ENCODE measurements at places on chromosomes 2 and 18. TPM values are rescaled to one million over a fixed set of nuclear protein-coding genes. Genes with fewer than 3 reads are reported as not detected.

PCARE gene
- total RNA-seq = not detected

DNA sequence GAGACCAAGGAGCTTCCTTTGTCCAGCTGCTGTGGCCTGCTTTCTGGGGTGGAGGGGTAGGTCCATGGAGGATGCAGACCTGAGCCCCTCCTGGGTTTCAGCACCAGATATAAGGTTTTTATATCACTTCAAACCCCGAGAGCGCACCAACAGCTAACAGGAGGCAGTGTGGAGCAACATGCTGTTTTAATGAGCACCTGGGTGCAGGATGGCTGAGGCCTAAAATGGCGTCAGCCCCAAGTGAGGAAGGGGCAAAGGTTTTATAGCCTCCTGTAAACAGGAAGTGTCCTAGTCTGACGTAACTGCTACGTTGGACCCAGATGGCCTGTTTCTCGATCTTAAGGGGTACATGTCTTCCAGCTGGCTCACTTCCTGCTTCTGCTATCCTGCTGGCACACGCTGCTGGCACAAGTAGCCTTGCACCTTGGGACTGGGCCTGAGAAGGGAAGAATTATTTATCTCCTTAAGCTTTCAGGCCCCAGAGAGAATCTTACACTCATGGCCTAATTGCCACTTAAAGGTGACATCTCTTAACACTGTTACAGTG lies 11.4 kb upstream of the REG1B start:
- H3K27ac ChIP-seq = no peak overlapping the region
- H3K4me1 ChIP-seq = no peaks in the 10 kb centered on the region
- no peaks in the 10 kb centered on the region for H3K27me3 ChIP-seq
- peaks cover 8% of the 10 kb centered on the region for H3K36me3 ChIP-seq
- no peak for DNase-seq
- no peak overlapping the region for H3K4me3 ChIP-seq

- H3K36me3 ChIP-seq = peaks cover 14% of the 10 kb centered on the region
- no peak for DNase-seq
- no peaks in the 10 kb centered on the region for H3K27me3 ChIP-seq
- H3K4me3 ChIP-seq = peak overlapping the region; percentile 47
Observed at GRCh38 chr2:101722864-101723263, 25.4 kb downstream of the MAP4K4 start.

MEP1B gene
- total RNA-seq = 0.20 TPM

GAD1 gene
- total RNA-seq = 0.76 TPM

BMP10 gene
- not detected for total RNA-seq

- no peak overlapping the region for H3K4me3 ChIP-seq
- no peak for DNase-seq
- peaks cover 2% of the 10 kb centered on the region for H3K27me3 ChIP-seq
- H3K27ac ChIP-seq = no peak overlapping the region
- no peaks in the 10 kb centered on the region for H3K4me1 ChIP-seq
- no peaks in the 10 kb centered on the region for H3K36me3 ChIP-seq
Observed at GRCh38 chr2:33632831-33633230, 33.7 kb upstream of the FAM98A start.

GRCh38 chr2:8457699-8458502 lies 224.0 kb upstream of the ID2 start:
- peak overlapping the region; percentile 98 for H3K27ac ChIP-seq
- no peak for DNase-seq
- H3K36me3 ChIP-seq = no peaks in the 10 kb centered on the region
- peak overlapping the region; percentile 69 for H3K4me3 ChIP-seq

DNA sequence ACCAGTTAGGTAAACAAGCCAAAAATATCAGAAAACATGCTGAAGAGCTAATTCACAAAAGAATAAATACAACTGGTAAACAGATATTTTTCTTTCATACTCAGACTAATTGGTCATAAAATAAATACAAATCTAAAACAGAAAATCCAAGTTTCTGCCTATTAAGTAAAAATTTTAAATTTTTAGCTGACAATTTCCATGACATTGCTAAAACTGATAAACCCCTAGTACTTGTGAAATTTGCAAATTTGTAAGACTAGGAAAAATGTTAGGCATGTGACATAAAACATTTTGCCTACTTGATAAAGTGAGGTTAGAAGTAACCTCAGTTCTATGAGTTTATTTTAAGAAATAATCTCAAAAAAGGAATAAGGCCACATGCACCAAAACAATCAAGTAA lies 356.1 kb downstream of the LRATD1 start:
- H3K4me3 ChIP-seq = no peak overlapping the region
- no peak for DNase-seq
- no peaks in the 10 kb centered on the region for H3K4me1 ChIP-seq
